ENCODE measurements at places on chromosomes 3 and 15.

GRCh38 chr15:67241132-67241855 is 13.2 kb downstream of the AAGAB start:
- DNase-seq = no peak

DNA sequence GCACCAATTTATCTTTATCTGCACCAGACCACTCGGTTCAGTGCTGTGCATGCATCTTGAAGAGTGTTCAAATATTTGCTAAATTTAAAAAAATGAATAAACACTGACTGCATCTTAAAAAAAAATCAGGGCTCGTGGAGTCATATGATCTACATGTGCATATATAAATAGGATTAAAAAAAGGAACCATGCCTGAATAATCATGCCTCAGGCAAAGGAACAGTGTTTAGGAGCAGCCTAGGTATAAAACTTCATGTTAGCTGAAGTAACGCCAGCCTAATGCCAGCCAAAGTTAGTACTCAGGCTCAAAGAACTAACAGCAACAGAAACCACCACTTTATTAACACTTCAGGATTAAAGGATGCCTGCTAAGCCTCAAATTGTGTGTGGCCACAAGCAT is 9.5 kb downstream of the ABCC5 start:
- DNase-seq = no peak

GRCh38 chr3:111311709-111312235 is 230.2 kb upstream of the CD96 start:
- DNase-seq = no peak

DNA sequence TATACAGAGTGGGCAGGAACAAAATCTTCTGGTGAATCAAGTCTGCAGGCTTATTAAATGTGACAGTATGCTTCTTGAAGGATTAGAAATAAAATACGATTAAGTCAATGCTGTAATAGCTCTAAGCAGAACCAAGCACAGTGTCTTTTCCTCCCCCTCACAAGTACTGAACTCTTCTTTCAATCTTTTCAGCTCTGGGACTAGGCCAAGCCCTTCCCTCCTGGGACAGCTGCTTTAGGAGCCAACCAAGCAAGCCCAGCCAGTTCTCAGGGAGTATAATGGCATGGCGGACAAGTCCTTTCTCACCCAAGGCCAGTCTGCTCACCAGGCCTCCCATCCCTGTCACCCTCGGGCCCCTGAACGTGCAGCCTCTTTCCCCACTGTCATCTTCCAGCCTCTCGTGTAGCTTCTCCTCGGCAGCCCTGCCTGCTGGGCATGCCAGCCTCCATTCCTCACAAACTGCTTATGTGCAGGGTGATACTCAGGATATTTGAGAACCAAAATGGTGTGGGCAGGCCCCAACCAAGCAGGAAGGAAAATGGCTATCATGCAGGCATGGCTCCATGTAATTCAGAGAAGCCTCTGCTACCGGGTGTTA is 8.4 kb upstream of the PPP1R2 start:
- DNase-seq = no peak

GRCh38 chr15:91113030-91113429 is 13.0 kb downstream of the SV2B start:
- no peak for DNase-seq

DNA sequence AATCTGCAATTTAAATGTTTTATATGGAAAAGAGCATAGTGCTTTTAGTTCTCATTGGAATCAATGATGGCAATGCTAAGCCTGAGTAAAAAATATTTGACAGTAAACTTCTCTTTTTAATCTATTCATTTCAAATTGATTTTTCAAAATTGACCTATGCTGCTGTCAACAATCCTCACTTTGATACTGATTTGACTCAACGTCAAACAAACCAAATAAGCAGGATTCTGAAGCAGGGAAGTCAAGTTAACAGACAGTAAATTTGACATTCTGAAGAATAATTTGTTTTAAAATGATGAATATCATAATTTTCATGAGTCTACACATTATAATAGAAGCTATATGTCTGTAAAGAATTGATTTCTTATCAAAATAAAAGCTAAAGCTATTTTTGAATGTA is 1053.1 kb downstream of the DIPK2A start:
- DNase-seq = no peak

DNA sequence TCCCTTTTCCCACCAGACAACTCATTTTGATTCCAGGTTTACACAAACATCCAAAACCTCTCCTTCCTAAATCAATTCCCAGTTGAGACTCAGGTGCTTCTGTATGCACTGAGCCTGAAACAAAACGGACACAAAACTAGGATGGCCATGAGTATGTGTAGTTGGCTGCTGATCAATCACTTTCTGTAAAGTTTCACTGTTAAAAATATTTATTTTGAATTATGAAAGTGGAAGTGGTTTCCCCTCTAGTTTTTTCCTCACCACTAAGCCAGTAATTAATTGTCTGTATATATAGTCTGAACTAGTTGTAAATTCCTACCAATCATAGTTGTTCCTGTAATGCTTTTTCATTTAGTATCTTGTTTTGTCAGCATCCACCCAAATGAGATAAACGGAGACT is 51.7 kb upstream of the TSPAN3 start:
- no peak for DNase-seq

- no peak for DNase-seq
Observed at GRCh38 chr3:126945171-126945721, 37.7 kb upstream of the PLXNA1 start.

GRCh38 chr3:30340500-30340899 is 265.9 kb upstream of the TGFBR2 start:
- no peak for DNase-seq

DNA sequence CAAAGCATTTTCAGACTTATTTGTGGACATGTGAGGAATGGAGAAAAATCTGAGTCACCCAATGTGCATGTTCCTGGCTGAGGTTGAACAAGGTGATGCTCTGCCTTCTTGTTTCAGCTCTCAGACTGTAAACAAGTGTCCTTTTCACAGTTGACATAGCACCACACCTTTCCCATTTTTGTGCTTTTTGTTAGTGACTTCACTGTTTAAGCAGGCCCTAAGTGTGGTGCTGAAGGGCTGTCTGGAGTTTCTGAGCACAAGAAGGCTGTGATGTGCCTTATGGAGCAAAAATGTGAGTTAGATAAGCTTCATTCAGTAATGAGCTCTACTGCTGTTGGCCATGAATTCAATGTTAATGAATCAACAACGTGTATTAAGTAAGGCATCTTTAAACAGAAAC is 20.4 kb downstream of the ABI3BP start:
- DNase-seq = no peak

DNA sequence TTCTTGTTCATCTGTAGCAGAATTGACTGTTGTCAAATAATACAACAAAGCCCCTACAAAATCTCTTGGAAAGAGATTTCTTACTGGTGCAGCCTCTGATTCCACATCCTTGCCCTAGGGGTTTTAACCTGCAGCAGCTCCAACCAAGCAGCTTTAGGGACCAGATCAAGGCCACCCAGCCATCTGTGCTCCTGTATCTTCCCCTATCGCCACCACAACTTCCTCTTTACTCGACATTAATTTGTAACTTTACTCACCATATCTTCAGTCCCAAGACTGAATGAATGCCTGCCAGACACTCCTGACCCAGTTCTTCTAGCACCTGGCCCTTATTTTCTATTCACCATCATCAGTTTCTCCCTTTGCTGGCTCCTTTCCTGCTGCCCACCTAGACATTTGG is 156.6 kb upstream of the IL12A start:
- no peak for DNase-seq

DNA sequence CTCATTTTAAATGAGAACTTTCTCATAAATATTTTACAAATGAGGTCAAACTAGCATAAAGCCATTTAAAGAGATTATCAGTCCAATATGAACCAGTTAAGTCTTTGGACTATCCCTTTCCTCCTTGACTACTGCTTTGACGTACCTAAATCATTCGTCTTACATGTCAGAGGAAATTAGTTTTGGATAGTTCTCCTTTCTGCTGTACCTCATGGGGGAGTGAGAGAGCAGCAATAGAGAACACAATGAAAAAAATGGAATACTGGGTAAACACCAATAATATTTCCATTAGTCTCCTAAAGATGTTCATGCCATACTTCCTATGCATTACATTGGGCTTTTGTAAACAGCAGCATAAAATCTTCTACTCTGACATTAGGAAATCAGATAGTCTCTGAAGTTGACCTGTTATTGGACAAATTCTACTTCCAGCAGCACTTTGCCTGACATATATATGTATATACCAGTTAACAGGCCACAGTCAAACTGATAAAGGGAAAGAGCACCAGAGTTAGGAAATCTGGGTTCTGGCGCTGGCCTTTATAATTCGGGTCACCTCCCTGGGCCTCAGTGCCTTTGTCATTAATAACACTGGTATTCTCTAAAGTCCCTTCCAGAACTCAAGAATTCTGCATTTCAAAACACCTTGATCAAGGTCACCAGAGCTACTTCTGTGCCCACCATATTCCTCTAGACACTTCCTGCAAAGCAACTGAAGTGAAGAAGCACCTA is 26.8 kb downstream of the TIMMDC1 start:
- DNase-seq = peak; percentile 1

DNA sequence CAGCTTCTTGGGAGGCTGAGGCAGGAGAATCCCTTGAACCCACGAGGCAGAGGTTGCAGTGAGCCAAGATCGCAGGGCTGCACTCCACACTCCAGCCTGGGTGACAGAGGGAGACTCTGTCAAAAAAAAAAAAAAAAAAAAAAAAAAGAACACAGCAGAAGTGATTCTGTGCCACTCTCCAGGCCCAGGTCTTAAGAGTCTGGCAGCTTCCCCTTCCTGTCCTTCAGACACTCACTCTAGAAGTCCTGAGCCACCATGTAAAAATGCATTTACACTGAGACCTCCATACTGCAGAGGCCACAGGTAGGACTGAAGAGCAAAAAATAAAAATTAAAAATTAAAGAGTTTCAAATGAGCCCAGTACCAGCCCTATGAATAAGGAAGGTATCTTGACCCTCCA is 11.8 kb upstream of the CDV3 start:
- no peak for DNase-seq

DNA sequence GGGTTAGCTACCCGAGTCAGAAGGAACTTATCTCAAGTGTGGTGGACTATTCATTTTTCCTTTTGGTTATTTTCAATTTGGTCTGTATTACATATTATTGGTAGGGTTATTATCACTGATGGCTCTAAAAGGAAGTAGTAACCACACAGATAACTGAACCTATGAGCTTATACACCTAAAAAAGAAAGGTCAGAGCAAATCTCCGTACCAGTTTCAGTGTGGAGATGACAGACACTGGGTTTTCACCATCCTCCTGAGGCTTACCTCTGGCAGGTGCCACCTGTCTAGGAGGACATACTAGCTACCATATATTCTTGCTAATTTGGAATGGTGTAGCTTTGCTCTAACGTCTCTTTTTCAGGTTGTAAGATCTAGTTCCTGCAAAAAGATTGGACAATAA is 10.2 kb downstream of the GAP43 start:
- DNase-seq = no peak

GRCh38 chr15:63938486-63939061 is 104.8 kb upstream of the HERC1 start:
- DNase-seq = no peak

DNA sequence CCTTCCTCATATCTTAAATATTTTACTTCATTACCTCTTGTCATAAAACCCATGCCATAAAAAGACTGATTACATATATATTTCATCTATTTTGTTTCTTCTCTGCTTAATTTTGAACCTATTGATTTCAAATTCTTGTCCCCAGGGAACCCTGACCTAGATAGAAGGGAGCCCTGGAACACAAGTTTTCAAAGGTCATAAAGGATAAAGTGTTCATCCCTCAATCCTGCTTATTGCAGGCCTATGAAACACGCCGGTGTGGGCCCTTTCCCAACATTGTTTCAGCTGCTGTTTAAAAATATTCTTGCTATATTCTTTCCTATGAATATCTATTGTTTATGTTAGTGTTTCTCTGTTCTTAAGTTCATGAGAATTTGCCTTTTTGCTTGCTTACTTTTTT is 1389.5 kb upstream of the GBE1 start:
- no peak for DNase-seq

- no peak for DNase-seq
Observed at GRCh38 chr15:29142129-29142747, 127.4 kb downstream of the NSMCE3 start.

DNA sequence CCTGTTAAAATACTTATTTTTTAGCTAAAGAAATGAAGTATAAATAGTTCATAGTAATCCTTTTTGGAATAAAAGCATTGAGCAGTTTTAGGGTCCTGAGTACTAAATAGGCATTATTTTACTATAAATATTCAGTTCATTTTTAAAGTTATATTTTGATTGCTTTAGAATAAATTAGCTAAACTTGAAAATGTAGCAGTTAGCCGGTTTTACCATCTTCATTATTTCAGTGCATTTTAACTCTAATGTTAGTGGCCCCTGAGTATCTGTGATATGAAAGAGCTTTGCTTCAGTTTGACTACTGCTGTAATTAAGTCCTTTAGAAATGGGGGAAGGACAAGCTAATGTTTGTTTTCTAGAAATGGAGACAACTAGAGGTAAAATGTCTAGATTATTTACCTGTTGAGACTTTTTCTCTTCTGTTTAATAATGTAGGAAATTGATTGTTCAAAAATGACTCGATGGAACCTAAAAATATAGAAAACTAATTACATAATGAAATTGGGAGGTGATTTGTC is 3.6 kb downstream of the SMC4 start:
- DNase-seq = peak; percentile 14

DNA sequence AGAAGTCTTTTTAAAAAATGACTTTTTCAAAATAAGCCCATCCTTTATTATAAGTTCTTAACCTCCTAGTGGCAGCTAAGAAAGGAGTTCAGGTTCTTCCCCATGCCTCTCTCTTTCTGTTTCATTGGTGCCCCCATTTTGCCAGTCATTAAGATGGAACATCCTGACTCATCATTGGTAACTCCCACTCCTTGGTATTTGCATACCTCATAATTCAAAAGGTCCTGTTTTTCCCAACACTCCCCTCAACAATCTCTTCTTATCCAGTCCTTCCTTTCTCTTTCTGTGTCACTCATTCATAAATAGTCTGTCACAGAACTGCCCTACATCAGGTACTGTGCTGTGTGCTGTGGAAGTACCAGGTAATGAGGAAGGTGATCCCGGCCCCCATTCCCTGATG is 394.0 kb downstream of the FOXP1 start:
- DNase-seq = no peak

DNA sequence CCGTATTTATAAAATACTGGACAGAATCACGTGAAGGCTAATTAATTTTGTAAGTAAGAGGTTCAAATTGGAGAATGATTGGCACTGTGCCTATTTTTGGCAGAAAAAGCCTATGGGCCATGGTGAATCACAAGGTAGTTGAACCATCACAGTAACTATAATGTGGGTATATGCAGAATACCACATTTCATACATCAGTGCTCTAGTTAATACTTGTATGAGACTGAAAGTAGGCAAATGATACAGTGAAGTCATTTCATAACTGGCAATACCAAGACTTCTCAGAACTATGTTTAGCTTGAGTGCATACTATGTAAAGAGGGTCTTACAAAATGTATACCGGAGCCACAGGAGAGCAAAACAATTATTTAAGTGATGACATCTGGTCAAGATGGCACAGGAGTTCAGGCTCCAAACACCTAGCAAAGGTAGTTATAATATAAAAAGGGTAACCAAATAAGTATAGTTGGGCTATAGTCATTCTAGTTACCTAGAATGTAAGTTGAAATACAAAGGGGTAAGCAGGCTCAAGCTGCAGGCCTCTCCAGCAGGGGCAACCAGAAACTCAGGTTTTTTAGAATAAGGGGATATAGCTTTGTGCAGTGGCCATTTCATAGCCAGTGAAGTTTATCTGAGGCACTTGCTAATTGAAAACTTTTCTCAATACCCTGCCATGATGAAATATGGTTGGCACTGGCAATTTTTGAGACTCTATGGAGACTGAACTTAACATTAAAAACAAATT is 19.1 kb downstream of the GPR160 start:
- no peak for DNase-seq

GRCh38 chr3:140448001-140448400 is 229.9 kb upstream of the TRIM42 start:
- no peak for DNase-seq

All from brain (organoid and tissue), 16 donors.